ENCODE measurements at places on chromosomes 5 and 9.

DNA sequence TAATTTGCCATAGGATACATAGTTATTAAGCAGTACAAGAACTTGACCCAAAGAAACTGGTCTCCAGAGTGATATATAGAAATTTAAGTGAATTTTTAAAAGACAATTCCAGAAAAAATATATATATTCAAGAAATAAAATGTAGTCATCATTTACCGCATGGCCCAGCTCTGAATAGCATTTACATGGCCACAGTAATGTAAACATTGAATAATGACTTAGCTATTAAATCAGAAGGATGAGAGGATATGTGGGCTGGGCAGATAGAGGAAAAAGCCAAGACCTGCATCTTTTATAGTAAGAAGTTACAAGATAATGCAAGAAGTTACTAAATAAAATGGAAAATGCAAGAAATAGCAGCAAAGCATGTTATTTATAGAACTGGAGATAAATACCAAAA is 405.2 kb upstream of the WWC1 start:
- DNase-seq, result no peak

GRCh38 chr9:75891277-75891741 is 836 bp downstream of the PCSK5 start:
- peak; percentile 25 for DNase-seq

DNA sequence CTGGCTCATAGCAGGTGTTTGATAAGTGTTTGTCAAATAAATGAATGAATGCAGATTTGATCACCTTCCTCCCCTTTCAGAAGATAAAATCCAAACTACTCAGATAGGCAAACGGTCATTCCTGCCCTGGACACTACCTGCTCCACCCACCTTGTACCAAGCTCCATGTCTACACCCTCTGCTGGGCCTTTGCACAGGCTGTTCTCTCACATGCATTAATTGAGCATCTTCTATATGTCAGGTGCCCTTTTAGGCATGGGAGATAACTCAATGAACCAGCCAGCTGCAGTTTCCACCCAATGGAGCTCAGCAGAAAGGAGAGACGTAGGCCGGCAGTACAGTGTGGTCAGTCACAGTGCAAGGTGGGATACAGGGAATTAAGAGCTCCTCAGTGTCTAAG is 102.3 kb upstream of the CPEB4 start:
- DNase-seq, result no peak

GRCh38 chr5:16412556-16412955 is 53.0 kb downstream of the ZNF622 start:
- no peak for DNase-seq

GRCh38 chr5:97495301-97495700 is 312.3 kb upstream of the RIOK2 start:
- DNase-seq, result no peak

GRCh38 chr9:136311051-136312008 is 7.4 kb upstream of the CCDC187 start:
- no peak for DNase-seq

All from activated T-cell treated with anti-CD3 and anti-CD28 coated beads for 4 hours (primary cell).